ENCODE measurements at places on chromosomes 7 and 10.

DNA sequence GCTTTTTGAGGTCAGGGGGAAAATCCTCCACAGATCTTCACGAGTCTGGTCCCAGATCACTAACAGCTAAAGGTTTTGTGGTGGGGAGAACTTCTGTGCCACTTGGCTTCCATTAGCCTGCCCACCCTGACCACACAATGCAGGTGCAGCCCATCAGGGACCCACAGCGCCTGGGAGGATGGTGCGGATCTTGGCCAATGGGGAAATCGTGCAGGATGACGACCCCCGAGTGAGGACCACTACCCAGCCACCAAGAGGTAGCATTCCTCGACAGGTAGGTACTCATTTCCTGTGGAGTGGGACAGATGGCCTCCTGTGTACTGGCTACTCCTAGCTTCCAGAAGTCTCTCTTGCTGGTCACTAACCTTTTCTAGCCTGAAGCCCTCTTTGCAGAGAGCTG, 1.5 kb downstream of the FAM241B start:
- DNase-seq = no peak

- DNase-seq = peak; percentile 52
Measured at GRCh38 chr7:37920305-37920848, at the start of gene EPDR1. Gene EPDR1, plus strand, starts transcription at chr7:37920640. Its CDS starts 300 bp downstream, at chr7:37920940.

DNA sequence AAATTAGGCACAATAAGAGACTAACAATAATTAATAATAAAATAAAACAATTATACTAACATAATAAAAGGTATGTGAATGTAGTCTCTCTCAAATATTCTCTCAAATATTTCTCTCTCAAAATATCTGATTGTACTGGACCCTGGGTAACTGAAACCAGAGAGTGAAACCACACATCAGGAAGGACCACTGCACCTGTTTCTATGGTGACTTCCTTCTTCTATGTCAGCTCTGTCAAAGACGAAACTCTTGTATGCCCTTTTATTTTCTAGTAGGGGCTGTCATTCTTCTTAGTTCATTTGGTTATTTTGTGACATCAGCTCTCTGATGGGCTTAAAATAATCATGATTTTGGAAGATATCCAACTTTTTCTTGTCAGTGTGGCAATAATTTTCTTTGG, 428.0 kb upstream of the TPK1 start:
- no peak for DNase-seq

GRCh38 chr7:3835109-3835508, 534.1 kb downstream of the SDK1 start:
- DNase-seq = no peak

GRCh38 chr7:133044722-133045473, 37.0 kb downstream of the CHCHD3 start:
- DNase-seq = no peak

Measured in CD8-positive, alpha-beta T cell (primary cell).